T-helper 2 cell (primary cell): ENCODE measurements at places on chromosomes 13 and 19.

- no peak for DNase-seq
Measured at GRCh38 chr13:41895478-41895877, 65.4 kb downstream of the VWA8 start.

DNA sequence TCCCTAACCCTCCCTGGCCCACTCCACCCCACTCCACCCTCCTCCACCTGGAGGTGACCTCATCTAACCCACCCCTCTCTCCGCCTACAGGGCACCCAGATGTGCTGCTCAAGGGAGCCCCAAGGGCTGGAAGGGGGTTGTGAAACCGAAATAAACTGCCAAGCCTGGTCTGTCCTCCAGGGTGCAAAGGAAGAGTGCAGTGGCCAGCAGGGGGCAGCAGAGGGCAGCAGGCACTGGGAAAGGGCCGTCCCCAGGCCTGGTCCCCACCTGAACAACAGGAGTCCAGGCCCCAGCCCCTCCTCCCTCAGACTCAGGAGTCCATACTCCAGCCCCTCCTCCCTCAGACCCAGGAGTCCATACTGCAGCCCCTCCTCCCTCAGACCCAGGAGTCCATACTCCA, 8.4 kb upstream of the BCAM start:
- peak; percentile 46 for DNase-seq

- no peak for DNase-seq
Measured at GRCh38 chr19:13705928-13706447, 58.3 kb upstream of the MRI1 start.

DNA sequence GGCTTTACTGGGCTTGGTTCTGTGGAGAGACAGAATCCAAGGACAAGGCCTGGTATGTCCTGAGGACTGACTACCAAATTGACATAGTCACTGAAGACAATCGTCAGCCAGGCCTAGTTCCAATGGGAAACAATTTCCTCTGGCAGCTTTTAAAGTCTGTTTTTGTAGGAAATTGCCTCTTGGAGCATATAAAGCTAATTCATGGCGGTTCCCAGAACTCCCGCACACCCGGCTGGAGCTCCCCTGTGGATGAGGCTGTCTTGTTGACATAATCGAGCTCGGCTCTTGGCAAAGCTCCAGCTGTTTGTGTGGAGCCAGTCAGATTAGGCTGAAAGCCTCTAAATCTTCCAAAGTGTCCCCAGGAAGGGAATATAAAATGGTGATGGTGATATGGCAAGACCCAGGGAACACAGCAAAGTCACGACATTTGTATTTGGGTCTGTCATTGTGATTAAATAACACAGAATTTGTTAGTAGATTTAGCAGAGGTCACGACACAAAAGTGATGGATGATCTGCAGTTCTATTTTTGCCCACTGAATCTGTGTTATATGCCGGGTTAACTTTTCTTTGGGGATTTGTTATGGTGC, 395.0 kb downstream of the PCDH9 start:
- DNase-seq = no peak

- DNase-seq = no peak
Measured at GRCh38 chr13:51083706-51084105, 27.4 kb downstream of the C13orf42 start.
